ENCODE measurements at places on chromosomes 5 and 9.
A peak's percentile ranks its signal among the peaks of the same experiment; 100 is the strongest.

GRCh38 chr5:57850109-57850508 lies 367.5 kb upstream of the ACTBL2 start:
- no peak for DNase-seq

DNA sequence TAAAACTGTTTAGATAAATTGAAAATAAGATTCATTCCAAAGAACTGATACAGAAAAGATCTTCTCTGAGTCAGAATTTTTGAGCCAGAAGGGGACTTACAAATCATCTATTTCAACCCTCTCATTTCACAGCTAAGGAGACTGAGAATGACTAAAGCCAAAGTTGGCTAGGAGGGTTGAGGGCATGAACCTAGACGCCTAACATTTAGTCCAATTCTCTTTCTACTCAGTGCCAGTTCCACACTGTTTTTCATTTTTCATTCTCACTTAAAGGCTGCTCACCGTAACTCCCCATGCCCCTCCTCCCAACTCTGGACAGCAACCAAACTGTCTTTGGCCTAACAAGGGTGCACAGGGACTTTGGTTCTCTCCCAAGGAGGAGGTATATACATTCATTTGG lies 364.0 kb downstream of the NDUFS4 start:
- no peak for DNase-seq

- DNase-seq: no peak
Observed at GRCh38 chr9:20508242-20508641, 114.1 kb downstream of the MLLT3 start.

GRCh38 chr5:172713113-172713808 lies 57.7 kb downstream of the DUSP1 start:
- no peak for DNase-seq

GRCh38 chr5:102295534-102296177 lies 428 bp downstream of the SLCO4C1 start:
- no peak for DNase-seq

DNA sequence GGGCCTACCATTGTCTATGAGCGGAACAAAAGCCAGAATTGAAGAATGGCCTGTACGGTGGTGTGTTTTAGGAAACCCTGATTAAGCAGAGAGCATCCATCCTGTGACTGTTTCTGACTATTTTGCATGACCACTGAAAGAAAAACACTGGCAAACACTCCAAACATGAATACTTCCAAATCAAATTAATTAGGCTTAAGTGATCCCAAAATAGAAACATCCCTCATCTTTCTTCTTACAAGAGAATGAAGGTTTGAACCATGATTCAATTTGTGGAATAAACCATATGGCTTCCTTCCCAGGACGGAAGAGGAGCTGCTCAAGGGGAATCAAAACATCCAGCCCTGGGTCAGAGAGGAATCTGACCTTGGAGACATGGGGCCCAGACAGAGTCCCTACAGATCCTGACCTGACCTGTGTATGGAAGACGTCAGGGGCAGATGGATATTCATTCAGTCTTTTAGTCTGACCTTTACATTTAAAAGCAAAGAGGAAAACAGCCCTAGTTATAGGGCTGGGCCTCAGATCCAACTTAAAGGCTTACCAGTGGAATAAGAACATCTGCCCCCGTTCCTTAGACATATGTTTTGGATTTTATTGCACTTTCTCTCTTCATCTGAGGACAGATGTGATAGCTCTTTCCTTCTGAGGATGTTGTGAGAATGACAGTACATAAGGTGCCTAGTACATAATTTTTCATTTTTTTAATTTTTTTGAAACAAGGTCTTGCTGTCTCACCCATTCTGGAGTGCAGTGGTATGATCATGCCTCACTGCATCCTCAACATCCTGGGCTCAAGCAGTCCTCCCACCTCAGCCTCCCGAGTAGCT lies 17.6 kb upstream of the RECK start:
- DNase-seq: no peak

- DNase-seq: no peak
Observed at GRCh38 chr5:56075361-56075760, 80.6 kb upstream of the IL6ST start.

DNA sequence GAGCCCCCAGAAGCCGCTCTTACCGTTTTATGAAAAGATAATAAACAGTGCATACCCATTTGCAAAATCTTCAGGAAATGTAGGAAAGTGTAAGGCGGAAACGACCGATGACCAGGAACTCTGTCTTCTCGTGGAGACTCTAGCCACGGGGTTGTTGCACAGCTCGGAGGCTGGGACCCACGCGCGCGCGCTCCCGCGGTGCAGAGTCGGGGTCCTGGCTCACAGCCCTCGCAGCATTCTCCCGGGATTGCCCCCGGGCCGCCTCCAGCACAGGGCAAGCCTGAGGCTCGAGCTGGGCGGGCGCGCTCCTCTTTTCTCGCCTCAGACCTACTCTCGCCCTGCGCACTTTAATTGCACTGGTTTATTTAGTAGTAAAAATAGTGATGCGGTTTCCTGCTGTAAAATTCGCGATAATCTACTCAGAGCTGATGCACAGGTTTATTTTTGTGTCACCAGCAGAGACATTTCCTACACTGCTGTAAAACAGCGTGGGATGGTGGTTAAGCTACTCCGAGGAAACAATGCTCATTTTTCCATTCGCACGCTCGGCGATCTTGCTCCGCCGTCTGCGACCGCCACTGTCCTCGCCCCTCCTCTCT lies 15.5 kb downstream of the TRIM7 start:
- DNase-seq: no peak

DNA sequence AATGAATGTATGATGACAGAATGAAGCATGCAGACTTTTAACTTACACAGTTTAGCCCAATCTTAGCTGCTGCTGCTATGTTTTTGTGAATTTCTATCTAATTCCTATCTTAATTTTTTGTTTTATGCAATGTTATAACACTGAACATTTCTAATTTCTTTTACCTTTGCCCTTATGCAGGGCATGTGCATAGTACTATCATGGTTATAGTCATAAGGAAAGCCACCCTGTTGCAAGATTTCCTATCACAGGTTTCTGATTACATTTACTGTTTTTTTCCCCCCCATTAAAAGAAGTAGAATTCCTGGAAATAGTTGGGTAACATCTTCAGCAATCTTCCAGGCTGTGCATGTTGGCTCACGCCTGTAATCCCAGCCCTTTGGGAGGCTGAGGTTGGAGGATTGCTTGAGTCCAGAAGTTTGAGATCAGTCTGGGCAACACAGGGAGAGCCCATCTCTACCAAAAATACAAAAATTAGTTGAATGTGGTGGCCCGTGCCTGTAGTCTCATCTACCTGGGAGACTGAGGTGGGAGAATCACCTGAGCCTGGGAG lies 164.4 kb downstream of the KDM4C start:
- DNase-seq: no peak

- no peak for DNase-seq
Observed at GRCh38 chr5:133464013-133464412, 148.3 kb downstream of the FSTL4 start.

DNA sequence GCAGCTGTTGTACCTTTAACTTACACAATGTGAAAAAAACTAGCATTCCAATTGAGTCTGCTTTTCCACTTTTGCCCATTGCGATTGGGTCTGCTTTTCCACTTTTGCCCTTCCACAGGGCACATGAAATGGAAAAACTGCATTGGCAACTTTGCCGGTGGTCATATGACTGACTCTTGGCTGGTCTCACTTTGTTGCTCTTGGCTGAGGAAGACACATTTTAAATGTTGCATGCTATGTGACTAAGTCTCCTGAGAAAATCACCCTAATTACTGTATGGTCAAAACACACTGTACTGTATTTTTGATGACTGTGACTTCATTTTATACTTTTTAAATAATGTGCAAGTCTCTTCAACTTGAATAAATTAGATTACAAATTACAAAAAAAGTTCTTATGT lies 1.6 kb upstream of the OXCT1 start:
- no peak for DNase-seq

- DNase-seq: no peak
Observed at GRCh38 chr9:17622141-17622540, 43.3 kb downstream of the SH3GL2 start.

- DNase-seq: no peak
Observed at GRCh38 chr5:1492757-1493156, 31.0 kb downstream of the LPCAT1 start.

DNA sequence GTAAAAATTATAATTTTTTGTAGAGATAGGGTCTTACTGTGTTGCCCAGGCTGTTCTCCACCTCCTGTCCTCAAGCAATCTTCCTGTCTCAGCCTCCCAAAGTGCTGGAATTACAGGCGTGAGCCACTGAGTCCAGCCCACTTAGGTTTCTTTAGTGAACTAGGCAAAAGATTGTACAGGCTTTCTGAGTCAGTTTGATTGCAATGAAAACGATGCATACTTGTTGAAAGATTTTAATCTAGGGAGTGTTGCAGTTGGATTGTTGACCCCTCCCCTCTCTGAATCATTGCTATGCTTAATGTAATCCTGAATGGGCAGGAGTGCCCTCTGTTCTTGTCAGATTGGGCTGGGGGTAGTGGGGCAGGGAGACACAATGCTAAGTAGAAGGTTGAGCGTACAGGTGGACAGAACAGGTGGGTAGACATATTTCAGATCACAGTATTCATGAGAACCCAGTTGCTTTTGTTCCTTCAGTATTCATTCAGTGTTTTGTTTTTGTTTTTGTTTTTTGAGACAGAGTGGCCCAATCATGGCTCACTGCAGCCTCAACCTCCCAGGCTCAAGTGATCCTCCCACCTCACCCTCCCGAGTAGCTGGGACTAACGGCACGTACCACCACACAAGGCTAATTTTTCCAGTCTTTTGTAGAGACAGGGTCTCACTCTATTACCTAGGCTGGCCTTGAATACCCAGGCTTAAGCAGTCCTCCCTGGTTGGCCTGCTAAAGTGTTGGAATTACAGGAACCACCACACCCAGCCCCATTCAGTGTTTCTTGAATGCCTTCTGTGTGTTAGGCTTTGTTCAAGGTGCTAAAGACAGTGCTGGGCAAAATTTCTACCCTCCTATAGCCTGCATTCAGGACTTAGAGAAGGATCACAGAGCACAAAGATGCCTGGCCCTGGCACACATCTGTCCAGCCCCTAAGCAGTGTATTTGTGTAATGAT lies 70.1 kb downstream of the KIAA1958 start:
- DNase-seq: no peak

DNA sequence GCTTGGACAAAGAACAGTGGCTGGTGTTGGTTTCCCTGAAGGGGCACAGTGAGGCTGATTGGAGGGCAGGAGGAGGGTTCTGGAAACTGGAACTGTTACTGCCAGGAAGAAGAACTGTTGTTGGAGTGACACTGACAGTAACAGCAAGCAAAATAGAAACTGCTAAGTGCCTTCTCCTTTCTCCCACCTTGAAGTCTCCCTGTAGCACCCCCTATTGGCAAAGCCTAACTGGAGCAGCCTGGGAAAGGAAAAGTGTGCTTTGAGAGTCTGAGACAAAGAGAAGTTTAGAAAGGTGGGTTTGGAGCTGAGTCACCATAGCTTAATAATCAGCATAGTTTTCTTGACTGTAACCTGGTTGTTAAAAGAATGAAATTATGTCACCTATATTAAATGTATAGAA lies 2.5 kb upstream of the TMEM174 start:
- DNase-seq: peak; percentile 39

GRCh38 chr9:30235068-30235467 lies 2149.4 kb upstream of the ACO1 start:
- no peak for DNase-seq

DNA sequence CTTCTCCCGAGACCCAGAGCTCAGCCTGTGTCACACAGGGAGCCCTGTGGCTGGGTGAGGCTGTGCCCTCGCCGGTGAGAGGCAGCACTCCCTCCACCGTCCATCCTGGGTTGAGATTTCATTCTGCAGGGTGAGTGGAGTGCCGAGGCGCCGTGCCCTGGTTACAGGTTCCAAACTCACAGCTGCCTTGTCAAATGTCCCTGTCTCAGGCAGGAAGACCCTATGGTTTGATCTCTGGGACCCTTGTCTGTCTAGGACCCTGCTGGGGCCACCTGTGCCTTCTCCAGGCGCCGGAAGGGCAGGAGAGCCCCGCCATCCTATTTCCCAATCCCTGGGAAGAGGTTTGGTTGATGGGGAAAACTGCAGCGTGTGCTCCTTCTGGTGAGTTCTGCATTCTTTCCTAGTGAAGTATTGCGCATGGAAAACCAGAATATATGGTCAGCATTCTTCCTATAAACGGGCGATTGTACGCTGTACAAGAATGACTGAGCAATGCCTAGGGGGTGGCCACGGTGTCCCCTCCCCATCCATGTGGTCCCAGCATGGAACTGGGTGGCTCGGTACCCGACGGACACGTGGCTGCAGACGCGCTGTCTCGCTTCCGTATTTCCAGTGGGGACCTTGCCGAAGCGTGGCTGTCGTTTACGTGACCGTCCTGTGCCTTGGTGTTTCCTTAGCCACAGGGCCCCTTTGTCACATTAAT lies 95.9 kb upstream of the COL5A1 start:
- DNase-seq: no peak

GRCh38 chr5:34841816-34842215 lies 2.9 kb downstream of the TTC23L start:
- DNase-seq: no peak

DNA sequence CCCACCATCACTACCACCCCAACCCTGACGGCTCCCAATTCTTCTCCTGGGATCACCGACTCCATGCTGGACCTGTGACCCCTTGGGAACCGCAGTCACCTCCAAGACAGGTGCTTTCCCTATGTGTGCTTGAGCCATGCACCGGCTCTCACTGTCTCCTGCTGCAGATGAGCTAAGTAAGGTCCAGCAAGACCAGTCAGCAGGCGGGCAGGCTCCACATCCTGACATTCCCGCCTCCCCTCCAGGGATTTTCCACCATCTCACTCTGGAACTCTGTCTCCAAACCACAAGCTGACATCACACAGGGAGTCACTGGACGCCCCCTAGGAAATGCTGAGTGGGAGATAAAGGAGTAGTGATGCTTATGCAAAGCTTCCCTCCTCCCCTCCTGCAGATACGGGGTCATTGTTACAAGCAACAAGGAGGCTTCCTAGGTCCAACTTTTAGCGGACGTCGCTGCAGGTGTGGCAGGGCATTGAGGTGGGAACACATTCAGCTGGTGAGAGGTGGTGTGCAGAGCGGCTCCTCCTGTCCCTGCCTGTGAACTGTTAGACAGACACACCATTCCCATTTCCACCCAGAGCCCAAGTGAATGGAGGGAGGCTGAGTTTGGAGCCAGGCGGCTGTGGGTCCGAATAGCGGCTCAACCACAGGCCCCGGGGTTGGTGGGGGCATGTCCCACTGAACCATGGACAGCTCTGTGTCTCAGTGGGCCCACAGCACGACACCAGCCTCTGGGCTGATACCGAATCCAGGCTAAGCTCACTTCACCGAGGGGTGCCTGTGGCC lies 129.2 kb upstream of the PHYKPL start:
- DNase-seq: no peak

DNA sequence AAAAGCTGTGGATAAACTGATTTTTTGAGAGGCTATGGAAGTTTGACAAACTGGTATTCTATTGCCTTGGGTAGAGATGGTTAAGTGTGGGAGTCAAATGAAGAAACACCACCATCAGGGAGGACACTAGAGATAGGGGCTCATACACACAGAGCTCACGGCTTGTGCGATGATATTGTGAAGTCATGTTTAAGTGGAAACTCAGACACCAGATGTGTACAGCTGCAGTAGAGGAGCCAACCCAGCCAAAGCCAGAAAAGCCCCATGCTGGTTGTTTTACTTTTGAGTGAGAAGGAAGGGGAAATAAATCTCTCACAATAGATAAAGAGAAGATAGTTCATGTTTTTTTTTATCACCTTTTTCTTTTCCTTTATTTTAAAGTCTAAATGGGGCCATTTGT lies 377.7 kb downstream of the DMRT2 start:
- DNase-seq: no peak
